ENCODE measurements at places on chromosomes 3 and 15. TPM values are rescaled to one million over a fixed set of nuclear protein-coding genes. Genes with fewer than 3 reads are reported as not detected.

GRCh38 chr3:151660885-151661284, 72.8 kb upstream of the AADACL2 start:
- no peak for DNase-seq

GRCh38 chr3:39378957-39379777, 4.0 kb upstream of the SLC25A38 start:
- no peak for DNase-seq

- DNase-seq = no peak
These were observed 89.0 kb upstream of the FGF12 start for GRCh38 chr3:192816351-192816750.

DNA sequence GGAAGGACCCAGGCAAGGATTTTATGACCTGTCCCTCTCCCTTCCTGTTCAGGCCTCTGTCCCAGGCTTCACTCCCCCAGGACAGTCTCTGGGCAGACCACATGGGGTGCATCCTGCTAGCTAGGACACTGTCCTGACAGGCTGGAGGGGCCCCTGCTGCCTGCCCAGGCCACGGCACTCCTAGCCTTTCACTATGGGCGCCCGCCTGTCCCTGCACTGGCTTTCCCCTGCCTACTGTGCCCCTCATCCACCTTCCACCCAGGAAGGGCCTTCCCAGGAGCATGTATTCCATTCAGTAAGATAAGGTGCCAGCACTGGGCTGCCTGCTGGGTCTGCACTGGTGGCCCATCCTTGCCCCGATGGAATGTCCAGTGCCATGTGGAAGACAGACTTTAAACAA, 145.3 kb downstream of the DNAJB8 start:
- no peak for DNase-seq

DNA sequence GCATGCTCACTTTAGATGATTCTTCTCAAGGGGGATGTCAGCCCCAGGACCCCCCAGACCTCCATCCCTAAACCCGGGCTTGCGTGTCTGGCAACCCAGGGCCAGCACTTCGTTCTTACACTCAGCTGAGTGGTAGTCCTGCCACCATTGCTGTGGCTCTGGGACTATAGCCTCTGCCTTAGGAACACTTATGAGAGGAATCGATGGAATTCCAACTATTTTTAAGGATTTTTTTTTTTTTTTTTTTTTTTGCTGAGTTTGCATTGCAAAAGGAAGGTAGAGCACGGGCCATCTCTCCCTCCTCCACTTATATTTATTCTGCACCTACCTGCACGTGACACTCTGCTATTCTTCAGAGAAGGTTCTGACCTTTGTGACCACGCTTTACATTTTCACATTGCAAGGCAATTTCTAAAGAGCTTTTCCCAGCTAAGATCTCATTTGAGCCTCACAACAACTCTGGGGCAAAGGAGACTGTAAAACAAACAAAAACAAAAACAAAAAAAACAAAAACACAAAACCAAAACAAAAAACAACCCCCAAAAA, 113.9 kb downstream of the LPP start:
- no peak for DNase-seq

- no peak for DNase-seq
These were observed 103.8 kb upstream of the UBE2E1 start for GRCh38 chr3:23701716-23702597.

DNA sequence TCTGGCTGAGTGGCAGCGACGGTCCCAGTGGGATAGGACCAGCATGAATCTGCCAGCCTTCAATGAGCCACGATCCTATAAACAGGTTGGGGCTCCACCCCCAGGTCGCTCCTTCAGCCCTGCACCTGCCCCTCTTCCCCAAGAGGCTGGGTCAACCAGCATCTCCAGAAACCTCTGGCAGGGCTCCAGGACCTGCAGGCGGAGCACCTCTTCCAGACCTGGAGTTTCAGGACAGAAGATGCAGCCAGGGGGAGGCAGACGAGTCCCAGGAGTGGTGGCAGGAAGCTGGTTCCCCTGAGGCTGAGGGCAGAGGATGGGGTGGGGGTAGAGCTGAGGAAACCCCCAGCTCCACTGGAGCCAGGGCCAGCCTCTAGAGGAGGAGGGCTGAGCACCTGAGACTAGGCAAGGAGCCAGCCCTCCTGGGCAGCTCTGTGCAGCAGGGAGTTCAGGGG, at the start of gene PLA2G4D:
Gene PLA2G4D (minus strand): TSS at position 51 of the 452 bp plus-strand sequence. CDS start 103 bp downstream, outside the sequence.
- no peak for DNase-seq

DNA sequence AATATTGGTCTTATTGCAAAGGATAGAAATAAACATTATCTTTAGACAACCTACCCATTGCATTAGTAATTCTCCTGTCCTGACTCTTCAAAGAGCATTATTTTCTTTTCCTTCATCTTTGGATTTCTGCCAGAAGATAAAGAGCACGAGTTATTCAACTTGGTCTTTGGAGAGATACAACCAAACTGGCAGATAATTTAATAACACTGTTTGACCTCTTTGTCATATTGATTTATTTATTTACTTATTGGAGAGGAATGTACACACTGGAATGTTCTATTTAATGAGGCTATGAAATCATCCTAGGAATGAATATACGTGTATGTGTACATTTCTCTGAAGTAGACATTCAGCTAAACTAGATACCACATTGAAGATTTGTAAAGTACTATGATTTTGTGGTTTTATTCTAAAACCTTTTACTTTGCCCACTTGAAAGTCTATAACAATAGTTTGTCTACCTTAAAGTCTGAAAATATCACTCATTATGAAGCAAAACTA, 462.1 kb downstream of the C3orf38 start:
- no peak for DNase-seq

CCR1 gene
- not detected for total RNA-seq

SLC28A1 gene
- not detected for total RNA-seq

DNA sequence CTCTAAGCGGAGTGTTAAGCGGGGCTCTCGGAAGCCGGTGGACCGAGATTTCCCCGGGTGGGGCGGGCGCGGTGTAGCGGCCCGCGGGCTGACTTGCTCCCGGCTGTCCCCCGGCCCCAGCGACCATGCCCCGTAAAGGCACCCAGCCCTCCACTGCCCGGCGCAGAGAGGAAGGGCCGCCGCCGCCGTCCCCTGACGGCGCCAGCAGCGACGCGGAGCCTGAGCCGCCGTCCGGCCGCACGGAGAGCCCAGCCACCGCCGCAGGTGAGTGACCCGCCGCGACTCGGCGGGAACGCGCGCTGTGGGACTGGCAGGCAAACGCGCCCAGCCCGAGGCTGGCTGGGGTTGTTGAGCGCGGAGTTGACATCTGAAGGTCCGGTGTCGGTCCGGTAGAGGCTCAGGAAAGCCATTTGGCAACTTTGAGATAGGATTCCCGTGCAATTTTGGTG, 1.3 kb downstream of the SMC4 start:
- DNase-seq = no peak

DNA sequence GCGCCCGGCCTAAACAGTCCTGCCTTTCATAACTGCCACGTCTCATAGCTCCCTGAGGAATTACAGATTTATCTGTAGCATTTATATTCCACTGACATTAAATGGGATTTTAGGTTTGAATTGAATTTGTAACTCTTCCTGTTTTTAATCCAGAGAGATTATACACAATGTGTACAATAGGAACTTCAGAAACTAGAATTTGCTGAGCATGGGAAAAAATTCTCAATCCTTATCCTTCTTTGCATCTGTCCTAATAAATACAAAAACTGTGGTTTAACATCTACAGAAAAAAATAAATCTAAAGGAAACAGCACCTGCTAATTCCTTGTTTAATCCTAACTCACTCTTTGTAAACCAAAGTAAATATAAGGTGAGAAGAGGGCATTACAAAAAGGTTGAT, 2.2 kb downstream of the NEK11 start:
- DNase-seq = no peak

DNA sequence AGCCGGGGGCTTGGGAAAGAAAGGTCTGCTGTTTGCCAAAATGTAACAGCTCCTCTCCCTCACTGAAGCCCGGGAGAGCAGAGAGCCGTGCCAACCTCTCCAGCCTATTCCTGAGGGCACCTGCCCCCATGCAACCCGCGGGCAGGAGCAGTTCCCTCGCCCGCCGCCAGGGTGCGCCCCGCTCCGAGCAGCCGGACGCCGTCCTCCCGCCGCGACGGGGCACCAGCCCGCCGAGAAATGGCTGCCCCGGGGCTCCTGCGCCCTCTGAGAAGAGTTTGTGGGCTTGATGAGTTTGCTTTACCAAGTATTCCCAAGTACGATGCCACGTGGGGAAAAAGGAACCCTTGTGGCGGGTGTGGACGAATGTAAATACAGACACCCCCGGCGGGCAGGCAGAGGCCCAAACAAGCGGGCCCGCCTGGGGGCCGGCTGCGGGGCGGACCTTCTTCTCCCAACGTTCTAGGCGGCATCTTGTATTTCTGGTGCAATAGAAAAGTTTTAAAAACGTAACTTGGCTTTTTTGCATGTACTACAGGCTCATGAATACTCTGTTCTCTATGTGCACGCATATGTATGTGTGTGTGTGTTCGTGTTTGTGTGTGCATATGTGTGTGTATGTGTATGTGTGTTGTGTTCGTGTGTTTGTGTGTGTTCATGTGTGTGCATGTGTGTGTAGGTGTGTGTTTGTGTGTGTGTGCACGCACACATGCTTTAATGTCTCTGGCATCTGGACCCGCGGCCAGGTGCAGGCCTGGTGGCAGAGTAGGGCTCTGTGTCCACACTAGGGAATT, 162.9 kb downstream of the CHSY1 start:
- DNase-seq = no peak

HES1 gene
- 17.1 TPM for total RNA-seq

- DNase-seq = no peak
These were observed 300.3 kb downstream of the GABRG3 start for GRCh38 chr15:27271258-27271657.

RAB11A gene
- 199 TPM for total RNA-seq

DNA sequence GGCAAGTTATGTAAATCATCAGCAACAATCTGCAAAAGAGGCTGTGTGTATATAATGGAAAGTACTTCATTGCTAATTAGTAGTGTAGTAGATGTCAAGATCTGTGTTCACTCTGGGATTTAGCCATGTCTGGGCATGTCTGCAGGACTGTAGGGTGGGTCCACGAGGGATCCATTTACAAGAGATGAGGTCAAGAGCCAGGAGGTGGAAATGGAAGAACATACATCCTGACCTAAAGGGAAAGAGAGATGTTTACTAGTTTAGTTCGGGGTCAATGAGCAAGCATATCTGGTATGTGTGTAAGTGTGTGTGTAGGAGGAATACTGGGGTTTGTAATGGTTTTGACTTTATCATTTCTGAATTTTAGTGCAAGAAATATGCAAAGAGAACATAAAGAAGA, 171.5 kb upstream of the NANOGP8 start:
- no peak for DNase-seq

- no peak for DNase-seq
These were observed 305.0 kb downstream of the ZNF385D start for GRCh38 chr3:21446027-21446426.

SNX22 gene
- total RNA-seq = 1.2 TPM

DNA sequence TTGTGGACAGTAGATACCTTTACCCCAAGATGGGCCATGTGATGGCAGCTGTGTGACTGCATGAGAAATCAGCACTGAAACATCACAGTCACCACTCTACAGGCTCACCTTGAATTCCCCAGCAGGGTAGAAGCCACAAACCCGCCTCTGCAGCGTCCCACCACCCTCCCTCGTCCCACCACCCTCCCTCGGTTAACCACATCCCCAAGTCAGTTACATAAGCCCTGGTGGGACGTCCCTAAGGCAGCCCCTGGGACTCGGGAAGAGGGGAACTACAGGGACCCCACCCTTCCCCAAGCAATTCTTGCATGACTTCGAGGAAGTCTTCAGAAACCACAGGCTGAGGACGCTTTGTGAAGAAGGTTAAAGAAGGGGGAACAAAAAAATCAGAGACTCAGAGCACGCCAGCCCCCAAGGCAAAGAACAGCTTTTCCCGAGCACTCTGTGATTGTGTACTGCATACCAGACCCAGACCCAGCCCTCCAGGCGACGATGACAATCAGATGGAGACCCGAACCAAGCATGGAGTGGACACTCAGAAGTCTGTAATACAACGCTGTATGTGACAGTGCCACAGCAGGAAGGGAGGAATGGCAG, 60.5 kb downstream of the SH3BP5 start:
- no peak for DNase-seq

SAXO2 gene
- total RNA-seq = 2.2 TPM

DNA sequence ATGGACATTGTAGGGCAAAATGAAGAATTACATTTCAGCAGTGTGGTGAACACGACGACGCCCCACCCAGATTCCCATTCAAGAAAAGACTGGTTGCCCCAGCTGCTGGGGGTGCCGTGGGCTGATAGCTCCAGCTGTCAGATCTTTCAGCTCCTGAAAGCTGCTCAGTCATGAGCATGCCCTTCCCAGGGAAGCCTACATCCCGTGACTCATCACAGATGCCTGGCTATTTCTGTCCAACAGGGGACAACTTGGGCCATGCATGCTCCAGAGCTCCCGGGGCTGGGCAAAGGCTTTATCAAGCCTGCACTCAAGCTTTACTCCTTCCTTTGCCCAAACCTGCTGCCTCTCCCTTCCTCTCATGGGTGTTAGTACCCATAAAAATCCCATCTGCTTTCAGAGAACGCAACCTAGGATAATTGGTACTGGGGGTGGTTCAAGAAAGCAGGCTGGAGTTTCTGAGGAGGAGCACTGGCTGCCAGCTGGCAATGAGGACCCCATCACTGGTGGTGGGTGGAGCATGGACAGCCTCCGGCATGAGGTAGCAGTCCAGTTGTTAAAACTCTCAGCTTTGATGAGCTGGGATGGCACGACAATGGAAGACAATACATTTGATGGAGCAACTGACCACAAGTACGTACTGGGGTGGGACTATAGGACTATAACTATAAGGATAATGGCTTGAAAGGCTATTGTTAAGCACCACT, 16.4 kb upstream of the ST8SIA2 start:
- DNase-seq = no peak

GRCh38 chr3:14761121-14761672, 57.6 kb upstream of the FGD5 start:
- DNase-seq = no peak

PEX11A gene
- total RNA-seq = 3.5 TPM

DNA sequence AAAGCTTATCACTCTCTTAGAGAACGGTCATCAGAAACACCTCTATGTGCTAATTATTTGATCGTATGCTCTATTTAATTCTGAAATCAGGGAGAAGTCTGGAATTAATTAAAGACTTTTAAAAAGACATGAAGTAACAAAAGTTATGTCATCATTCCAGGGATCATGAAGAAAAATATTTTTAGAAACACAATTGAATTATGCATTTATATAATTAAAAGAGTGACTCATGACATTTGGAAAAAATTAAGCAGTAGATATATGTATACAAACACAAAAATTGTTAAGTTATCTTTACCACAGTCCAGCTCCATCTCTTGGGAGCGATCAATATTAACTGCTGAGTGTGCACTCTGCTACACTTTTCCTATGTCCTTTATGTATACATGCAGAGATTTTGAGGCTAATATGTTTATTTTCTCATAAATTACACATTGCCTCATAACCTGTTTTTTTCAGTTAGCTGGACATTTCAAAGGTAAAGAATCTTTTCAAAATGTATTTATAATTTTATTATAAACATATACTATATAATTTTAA, 717.7 kb downstream of the GBE1 start:
- DNase-seq = no peak

ISL2 gene
- total RNA-seq = 0.69 TPM

PLXNB1 gene
- 106 TPM for total RNA-seq

PRTG gene
- total RNA-seq = 10.1 TPM

XYLB gene
- total RNA-seq = 7.8 TPM
